ENCODE measurements at places on chromosomes 2 and 18.

DNA sequence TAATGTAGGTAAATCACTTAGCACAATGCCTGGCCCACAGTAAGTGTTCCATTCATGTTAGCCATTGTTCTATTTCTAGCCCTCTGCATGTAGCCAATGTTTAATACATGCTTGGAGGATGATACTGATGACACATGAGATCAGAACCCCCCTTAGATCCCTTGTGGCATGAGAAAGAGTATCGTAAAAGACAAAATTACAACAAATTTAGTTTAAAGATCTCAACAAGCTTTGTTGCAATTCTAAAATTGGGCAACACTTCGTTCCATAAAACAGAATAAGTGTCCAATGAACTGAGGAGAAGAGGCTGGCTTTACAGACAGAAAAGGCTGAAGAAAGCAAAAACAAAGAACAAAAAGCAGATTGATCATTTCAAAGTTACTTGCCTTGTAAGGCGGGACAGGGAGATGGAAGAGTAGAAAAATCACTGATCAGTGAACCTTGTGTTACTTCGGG lies 148.7 kb upstream of the SLC1A4 start:
- no peak for DNase-seq

- DNase-seq: no peak
Observed at GRCh38 chr2:228067309-228067708, 114.2 kb downstream of the SPHKAP start.

GRCh38 chr2:236744716-236745115 lies 175.1 kb downstream of the ACKR3 start:
- no peak for DNase-seq

GRCh38 chr2:161873707-161874106 lies 200.3 kb downstream of the DPP4 start:
- no peak for DNase-seq

DNA sequence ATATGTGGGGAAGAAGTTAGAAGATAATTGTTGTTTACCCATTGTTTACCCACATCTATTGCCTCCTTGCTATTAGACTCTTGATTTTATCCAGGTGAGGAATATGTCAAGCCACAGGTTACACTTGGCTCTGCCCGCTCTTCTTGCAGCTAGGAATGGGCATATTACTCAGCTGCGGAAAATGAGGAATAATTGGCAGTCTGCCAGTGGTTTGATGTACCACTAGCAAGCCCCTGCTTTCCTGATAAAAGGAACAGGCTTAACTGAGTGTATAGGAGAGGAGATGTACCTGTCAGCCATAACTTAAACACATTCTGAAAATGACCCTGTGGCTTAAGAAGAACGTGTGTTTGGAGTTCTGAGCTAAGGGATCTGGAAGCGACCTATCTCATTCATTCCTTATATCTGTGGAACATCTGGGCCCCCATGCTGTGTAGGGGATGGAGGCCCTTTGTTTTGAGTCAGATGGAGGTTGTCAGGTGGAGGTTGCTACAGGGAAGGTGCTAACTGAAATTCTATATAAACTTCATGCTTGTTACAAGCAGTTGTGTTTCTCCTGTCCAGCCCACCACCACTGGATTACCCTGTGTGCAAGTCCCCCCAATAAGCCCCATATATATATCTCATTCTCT lies 4.6 kb upstream of the FMNL2 start:
- DNase-seq: no peak

GRCh38 chr2:171878481-171878993 lies 15.5 kb downstream of the SLC25A12 start:
- DNase-seq: no peak

- no peak for DNase-seq
Observed at GRCh38 chr2:133498662-133499585, 69.3 kb downstream of the NCKAP5 start.

GRCh38 chr2:79799729-79800128 lies 286.9 kb downstream of the CTNNA2 start:
- DNase-seq: no peak

Data from stimulated activated CD4-positive, alpha-beta T cell treated with anti-CD3 and anti-CD28 coated beads, Interleukin-1b, Interleukin-23, amount 100 ng/mL, for 1 hour (primary cell).